GM23338 (cell line): ENCODE measurements at places on chromosomes 2 and 18.

DNA sequence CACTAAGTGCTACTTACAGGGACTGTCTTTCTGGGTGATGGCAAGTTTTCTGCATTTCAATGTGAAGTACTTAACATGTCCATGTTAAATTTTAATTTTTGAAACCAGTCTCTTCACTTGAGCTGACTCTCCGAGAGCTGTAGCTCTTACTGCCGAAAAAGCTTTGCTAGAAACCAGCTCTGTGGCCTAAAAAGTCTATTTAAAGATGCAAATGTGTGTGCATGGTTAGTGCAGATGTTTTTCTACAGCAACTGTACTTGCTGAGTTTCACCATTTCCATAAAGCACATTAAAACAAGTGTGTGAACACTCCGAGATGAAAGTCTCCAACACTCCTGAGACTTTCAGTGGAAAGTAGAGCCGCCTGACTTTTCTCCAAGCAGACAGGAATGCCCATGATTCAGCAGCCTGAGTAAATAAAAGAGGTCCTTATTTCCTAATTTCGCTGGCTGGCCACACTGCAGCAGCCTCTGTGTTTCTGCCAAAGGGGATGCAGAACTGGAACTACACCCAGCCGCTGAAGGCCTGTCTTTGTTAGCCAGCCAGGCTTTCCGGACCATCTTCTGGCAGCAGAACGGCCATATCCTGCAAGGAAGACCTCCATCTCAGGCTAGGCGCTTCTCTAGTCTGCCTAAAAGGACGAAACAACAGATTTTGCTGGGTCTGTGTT is 121.2 kb downstream of the ZNF521 start:
- no peaks in the 10 kb centered on the region for H3K36me3 ChIP-seq
- no peak overlapping the region for H3K27ac ChIP-seq
- no peaks in the 10 kb centered on the region for H3K27me3 ChIP-seq

- H3K27ac ChIP-seq, result no peak overlapping the region
- peaks cover 21% of the 10 kb centered on the region for H3K27me3 ChIP-seq
- no peak overlapping the region for H3K4me3 ChIP-seq
- DNase-seq, result no peak
- H3K4me1 ChIP-seq, result peaks cover 4% of the 10 kb centered on the region; the same call in 1 of the 2 replicates
- H3K36me3 ChIP-seq, result no peaks in the 10 kb centered on the region
These were observed 4.9 kb upstream of the LBH start for GRCh38 chr2:30226144-30227032.

DNA sequence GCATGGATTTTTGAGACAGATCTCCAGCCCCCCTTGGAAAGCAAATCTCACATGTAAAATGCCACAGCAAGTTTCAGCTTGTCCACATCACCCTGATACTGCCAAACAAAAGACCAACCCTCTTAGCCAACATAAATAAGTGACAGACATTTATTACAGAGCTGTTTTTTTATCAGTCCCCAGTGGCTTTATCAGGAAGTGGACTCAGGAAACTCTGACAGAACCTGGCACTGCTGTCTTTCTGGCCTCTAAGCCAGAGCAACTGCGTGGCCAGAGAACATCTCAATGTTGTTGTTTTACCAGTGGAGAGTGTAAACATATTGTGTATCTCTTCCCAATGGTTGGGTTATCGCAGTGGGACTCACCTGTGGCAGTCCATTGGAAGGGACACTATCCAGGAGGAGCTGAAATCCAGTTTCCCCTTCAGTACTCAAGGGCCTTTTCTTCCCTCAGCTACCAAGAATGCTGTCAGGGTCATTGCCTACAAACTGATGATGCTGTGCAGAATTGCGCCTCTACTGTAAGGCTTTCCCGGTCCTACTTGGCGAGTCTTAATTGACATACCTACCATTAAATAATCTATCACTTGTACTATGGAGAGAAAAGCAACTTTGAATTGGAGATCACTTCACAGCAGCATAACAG is 22.0 kb downstream of the SLC14A1 start:
- no peak for DNase-seq
- H3K4me1 ChIP-seq, result peaks cover 3% of the 10 kb centered on the region
- no peaks in the 10 kb centered on the region for H3K27me3 ChIP-seq
- no peak overlapping the region for H3K4me3 ChIP-seq

GRCh38 chr18:76981396-76981968 is 151.1 kb downstream of the MBP start:
- no peaks in the 10 kb centered on the region for H3K27me3 ChIP-seq
- DNase-seq, result no peak
- H3K36me3 ChIP-seq, result no peaks in the 10 kb centered on the region
- H3K27ac ChIP-seq, result no peak overlapping the region
- H3K4me1 ChIP-seq, result peaks cover 22% of the 10 kb centered on the region

DNA sequence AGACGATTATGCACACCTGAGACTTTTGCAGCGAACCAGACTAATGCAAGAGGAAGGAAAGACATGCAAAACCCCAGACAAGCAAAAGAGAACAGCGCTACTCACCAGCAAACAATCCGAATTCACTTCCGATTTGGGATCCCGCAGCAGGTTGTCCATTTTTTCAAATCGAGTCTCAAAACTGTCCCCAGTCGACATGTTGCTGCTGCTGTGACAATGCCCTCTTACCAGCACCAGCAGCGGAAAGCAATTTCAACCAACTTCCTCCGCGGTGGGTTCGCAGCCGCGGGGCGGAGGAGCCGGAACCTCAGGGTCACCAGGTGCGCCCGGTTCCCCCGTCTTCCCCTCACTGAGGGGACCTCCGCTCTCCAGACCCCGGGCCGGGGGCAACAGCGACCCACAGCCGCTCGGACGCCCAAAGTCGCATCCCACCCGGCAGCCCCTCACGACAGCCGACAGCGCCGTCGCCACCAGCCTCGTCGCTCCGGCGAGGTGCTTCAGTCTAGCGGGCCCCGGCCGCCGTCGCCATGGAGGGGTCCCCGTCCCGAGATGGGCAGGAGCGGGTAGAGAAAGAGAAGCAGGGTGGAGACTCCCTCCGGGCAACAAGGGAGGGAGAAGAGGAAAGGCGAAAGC is 784 bp downstream of the ROCK1 start:
- peak overlapping the region; percentile 93; the same call in 1 of the 2 replicates for H3K27ac ChIP-seq
- H3K36me3 ChIP-seq, result no peaks in the 10 kb centered on the region
- peaks cover 30% of the 10 kb centered on the region for H3K4me1 ChIP-seq
- peak overlapping the region; percentile 94 for H3K4me3 ChIP-seq
- DNase-seq, result peak; percentile 63

DNA sequence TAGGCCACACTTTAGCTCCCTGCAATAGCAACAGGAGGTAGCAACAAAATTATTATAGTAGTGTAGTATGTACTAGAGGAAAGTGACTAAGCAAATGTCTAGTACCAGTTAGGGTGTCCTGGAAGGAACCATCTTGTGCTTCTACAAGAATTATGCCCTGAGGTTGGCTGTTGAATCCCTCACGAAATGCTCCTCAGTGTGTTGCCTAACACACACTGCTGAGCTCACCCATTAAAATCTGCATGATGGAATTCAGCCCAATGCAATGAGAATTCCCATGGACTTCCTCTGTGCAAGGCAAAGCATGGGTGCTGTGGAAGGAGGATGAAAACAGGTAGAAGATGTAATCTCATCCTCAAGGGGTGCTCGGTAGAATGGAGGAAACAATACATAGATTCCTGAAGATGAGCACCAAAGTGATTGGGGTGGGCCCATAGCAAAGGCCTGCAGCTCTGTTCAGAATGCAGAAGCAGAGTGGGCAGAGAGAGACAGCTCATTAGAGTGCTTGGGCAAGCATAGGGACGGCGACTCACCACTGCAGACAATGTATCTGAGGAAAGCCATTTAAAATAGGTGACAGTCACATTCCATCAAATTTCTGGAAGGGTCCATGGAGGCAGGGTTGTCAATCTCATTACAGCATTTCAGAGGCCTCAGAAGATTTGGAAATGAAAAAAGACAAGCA is 1.2 kb upstream of the UGT1A7 start:
- H3K27ac ChIP-seq, result no peak overlapping the region
- no peak overlapping the region for H3K4me3 ChIP-seq
- no peaks in the 10 kb centered on the region for H3K4me1 ChIP-seq
- no peak for DNase-seq
